ENCODE measurements at places on chromosomes 2 and 18.

DNA sequence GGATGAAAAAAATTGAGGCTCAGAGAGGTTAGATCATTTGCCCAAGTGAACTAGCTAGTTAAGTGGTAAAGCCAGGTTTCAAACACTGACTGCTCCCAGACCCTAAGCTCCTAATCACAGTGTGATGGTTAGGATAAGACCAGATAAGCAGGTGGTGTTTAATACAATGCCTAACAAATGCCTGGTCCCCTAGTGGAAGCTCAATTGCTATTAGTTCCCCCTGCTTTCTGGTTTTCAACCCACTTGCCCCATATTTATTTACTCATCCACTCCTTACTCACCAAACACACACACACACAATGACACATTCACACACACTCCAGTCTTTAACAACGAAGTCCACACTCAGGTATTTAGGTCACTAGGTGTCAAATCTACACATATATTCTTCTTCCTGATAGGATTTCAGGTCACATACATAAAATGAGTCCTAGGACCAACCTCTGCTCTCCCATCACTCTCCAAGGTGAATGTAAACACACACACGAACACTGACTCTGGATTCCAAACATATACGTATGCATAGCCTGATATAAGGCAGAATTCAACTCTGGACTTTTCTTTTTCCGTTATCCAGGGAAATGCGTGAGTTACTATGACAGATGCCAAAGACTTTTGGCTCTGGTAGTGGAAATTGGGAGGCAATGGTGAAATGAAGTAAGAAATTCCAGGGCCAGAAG is 73.6 kb upstream of the TSPYL6 start:
- no peak for DNase-seq

DNA sequence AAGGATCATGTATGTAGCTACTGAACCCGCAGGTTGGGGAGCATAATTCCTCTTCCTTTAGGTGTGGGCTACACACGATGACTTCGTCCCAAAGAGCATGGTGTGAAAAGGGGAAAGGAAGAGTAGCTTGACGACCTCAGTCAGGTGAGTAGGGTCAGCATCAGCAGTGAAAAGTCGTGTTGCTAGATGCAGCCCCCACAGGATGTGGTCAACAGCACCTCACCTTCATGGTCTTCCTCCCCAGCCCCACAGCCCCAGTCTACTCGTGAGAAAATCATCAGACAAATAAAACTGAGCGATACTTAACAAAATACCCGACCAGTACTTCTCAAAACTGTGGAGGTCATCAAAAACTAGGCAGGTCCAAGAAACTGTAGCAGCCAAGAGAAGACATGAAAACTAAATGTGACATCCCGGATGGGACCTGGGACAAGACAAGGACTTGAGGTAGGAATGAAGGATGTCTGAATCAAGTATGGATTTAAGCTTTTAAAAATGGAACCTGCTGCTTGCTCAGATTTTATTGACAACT is 77.5 kb upstream of the NFATC1 start:
- DNase-seq, result no peak

DNA sequence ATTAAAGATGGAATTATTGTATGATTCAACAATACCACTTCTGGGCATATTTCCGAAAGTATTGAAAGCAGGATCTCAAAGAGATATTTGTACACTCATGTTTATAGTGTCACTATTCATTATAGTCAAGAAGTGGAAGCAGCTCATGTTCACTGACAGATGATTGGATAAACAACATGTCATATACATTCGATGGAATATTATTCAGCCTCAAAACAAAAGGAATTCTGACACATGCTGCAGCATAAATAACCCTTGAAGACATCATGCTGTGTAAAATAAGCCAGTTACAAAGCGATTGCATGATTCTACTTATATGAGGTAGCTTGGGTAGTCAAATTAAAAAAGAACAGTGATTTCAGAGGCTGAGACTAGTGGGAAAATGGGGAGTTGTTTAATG is 39.3 kb upstream of the PROKR1 start:
- DNase-seq, result no peak

DNA sequence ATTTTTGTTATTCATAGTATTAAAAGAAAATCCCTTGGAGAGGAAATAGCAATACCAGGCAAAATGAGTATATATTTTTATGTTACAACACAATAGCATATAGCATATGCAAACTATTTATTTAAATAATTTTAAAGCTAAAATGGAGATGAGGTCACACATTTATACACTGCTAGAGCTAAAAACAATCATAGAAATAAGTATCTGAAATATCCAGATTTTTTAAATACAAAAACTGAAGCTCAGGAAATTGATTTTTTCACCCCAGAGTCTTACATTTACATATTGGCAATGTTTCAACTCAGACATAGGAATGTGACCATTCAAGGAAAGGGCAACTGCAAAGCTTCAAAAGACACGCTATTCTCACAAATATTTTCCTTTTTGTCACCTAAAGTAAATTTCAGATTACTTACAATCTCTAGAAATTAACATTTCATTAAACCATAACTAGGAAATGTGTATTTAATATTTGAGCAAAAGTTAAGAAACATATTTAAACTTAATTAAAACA is 8.9 kb downstream of the TFPI start:
- DNase-seq, result no peak

GRCh38 chr2:200616656-200617055 is 30.8 kb downstream of the AOX1 start:
- no peak for DNase-seq

DNA sequence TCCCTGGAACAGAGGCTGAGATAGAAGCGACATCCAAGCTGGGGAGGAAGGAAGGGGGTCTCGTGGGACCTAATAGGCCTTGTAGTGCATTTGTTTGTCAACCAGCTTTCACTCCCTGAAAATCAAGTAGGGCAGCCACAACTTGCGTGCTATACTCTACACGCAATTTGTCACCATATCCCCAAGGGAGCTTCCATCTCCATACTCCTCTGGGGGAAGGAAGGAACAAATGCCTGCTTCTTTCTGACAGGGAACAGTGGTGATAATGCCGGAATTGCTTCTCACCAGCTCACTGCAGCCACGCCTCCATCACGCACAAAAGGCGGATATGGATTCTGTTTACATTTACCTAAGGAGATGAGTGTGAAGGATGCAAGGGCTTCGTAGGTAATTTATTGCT is 213.4 kb downstream of the TMEM163 start:
- no peak for DNase-seq

GRCh38 chr2:953975-954686 is 3.5 kb downstream of the SNTG2 start:
- DNase-seq, result no peak

DNA sequence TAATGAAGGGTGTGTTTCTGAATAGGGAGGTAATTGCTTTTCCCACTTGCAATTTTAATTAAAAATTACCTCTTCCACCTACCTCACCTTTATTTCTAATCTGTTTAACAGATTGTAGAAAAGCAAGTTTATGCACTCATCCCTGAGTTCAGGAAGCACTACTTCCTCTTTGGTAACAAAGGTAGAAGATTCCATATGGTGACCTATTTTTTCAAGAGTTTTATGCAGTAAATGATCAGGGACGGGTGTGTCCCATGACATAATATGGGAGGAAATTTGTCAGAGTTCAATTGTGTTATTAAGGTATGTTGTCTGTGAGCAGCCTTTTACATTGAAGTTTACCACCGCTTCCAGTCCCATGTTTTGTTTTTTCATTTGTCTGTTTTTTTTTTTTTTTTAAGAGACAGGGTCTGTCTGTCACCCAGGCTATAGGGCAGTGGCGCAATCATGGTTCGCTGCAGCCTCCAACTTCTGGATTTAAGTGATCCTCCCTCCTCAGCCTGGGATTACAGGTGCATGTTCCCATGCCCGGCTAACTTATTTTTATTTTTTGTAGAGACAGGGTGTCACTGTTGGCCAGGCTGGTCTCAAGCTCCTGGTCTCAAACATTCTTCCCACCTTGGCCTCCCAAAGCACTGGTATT is 68.2 kb downstream of the ASAP2 start:
- no peak for DNase-seq

- no peak for DNase-seq
Measured at GRCh38 chr2:221097568-221097915, 474.6 kb downstream of the EPHA4 start.

GRCh38 chr2:197878792-197879191 is 74.4 kb downstream of the PLCL1 start:
- no peak for DNase-seq

GRCh38 chr2:136208682-136209420 is 90.9 kb upstream of the CXCR4 start:
- no peak for DNase-seq

DNA sequence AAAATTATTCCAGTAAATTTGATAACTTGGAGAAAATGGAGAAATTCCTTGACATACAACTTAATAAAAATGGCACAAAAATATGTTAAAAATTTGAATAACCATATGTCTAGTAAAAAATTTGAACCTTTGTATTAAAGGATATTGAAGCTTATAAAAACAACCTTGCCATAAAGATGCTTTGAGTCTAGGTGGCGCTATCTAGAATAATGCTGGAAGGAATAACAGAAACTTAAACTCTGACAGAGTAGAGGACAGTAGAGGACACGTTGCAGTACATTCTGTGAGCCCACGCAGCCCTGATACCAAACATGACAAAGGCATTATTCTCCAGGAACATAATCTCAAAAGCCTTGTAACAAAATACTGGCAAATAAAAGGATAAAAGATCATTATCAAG is 44.7 kb upstream of the ALKAL2 start:
- DNase-seq, result no peak

DNA sequence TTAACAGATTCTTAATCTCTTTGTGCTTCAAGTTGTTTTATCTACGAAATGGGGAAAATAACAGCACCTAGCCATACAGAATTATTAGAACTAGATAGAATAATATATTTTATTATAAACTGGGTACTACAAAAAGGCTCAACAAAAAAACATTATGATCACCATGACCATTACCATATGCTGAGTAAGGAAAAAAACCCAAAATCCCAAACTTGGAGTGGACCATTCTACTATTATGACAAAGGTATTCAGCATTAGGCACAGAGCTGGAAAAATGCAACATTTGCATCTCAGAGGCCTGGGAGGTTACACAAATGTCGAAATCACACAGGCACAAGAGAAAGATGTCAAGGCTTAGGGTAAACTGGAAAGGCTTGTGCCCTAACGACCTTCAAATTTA is 162.8 kb downstream of the SRBD1 start:
- DNase-seq, result no peak

GRCh38 chr2:33264766-33265165 is 211.7 kb upstream of the RASGRP3 start:
- no peak for DNase-seq

- DNase-seq, result no peak
Measured at GRCh38 chr2:137155356-137156104, 390.2 kb downstream of the THSD7B start.

DNA sequence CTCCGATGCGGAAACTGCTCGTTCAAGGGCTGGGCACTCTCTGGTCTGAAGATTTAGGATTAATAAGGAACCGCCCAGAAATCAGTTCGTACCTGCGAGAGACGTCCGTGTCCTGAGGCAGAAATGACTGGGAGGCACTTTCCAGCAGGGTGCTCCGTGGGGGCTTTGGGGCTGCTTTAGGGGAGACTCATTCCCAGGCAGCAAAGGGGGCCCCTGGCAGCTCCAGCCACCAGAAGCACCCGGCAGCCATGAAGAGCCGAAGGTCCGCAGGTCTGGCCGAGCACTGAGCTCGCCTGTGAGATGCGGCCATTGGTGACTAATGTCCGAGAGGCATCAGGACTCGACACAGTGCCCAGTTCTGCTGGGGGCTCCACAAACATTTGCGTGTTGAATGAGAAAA is 20.9 kb downstream of the KCNG2 start:
- DNase-seq, result no peak

GRCh38 chr18:48953104-48953706 is 2.4 kb upstream of the SMAD7 start:
- DNase-seq, result no peak

DNA sequence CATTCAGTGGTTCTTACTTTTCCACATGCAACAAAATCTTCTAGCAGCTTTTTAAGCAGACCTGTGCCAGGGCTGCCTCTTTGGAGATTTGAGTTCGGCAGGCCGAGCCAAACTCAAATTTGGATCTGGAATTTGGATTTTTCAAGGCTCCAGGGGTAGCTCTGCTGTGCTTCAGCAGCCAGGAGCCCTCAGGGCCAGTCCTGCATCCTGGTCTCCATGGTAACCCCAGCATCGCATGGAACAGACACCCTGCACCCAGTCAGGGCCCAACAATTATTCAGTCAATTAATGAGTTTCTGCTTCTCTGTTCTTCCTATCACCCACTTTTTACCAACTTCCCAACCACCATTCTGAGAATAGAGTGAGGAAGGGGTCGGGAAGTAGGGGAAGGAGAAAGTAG is 30.0 kb downstream of the EN1 start:
- DNase-seq, result no peak
